Lung (tissue), 17 donors: ENCODE measurements at places on chromosomes 6 and 20. TPM values are rescaled to one million over a fixed set of nuclear protein-coding genes. Genes with fewer than 3 reads are reported as not detected.

DNA sequence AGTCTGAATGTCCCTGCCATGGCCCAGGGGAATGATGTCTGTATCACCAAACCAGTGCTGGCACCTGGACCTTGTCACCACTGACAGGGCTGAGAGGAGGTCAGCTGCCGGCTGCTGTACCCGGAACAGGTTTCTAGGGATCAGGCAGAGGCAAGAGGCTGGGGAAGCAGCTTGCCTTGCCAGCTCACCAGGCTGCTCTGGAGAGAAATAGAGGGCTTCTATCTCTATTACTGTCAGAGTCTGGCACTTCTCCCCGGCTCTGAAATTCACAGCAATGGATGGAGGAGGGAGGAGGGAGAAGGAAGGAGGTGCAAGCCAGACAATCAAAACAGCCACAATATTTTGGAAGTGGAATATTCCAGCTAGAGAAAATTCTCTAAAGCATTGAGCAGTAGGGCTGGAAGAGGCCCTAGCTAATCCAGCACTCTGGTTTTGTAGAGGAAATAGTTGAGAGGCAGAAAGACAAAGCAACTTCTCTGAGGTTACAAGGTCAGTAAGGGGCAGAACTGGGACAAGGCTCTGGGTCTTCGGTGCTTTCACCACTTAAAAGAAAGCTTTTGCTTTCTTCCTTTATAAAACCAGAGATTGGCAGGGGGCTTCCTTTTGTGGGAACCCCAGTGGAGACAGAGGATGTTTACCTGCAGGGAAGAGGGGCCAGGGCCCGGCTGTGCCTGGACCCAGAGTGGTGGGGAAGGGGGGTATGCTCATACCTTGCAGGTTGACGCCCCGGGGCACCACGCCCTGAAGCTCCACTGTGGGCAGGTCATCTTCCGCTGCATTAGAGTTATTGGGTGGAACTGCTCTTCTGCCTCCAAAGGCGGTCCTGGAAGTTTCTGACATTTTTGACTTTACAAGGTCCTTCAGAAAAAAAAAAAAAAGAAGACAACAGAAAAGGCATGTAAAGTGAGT is 2.4 kb downstream of the F13A1 start:
- DNase-seq = no peak

DNA sequence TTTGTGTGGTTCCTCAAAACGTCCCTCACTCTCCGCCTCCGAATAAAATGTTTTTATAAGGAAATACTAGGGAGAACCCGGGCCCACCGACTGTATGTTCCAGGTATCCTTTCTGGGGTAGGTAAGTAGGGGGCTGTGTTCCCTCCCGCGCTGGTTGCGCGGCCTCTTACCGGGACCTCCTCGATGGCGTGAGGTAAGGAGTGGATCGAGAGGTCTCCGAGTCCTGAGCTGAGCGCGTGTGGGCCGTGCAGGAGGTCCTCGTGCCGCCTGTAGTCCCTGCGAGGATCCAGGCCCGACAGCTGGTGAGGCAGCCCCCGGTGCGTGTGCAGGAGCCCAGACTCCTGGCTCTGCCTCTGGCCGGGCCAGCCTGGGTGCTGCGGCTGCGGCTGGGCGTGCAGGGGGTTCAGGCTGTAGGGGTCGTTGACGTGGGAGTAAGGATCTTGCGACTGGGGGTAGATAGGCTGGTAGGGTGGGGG is 5.1 kb downstream of the TFAP2A start:
- DNase-seq = no peak

GRCh38 chr20:5888041-5888440 is 62.3 kb downstream of the TRMT6 start:
- DNase-seq = no peak

The RIPPLY2 gene
- not detected for total RNA-seq

DNA sequence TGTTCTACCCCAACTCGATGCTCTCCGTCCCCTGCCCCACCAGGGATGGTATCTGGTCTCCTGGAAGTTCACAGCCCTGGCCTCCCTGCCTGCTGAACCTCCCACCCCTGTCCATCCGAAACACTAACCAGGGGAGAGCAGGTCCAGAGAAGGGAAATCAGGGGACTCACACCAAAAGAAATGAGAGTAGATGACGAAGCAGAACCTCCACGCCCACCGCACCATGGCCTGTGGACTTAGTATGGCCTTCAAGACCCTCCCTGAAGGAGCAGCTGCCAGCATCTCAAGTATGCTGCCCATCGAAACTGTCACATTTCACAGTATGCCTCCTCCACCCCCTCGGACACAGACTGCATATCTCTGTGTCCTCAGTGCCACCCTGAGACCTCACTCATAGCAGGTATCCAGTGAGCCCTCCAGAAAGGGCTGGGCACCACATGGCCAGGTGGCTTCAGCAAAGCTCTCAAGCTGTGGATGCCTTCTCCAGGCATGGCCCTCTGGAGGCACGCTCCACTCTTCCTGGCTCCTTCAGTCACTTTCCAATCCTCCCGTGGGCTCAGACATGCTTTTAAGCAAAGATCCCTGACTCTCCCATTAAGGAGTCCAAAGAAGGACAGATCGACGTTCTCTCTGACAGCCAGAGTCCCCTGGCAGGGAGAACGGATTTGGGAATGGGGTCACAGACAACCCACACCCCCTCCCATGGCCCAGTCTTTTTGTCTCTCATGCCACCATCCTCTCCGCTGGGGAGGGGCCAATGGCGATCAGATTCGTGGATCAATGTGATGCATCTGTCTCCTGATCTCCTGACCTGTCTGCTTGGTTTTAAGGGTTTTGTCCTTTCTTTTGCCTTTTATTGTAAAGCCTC is 158.4 kb downstream of the ANKRD60 start:
- DNase-seq = no peak

DNA sequence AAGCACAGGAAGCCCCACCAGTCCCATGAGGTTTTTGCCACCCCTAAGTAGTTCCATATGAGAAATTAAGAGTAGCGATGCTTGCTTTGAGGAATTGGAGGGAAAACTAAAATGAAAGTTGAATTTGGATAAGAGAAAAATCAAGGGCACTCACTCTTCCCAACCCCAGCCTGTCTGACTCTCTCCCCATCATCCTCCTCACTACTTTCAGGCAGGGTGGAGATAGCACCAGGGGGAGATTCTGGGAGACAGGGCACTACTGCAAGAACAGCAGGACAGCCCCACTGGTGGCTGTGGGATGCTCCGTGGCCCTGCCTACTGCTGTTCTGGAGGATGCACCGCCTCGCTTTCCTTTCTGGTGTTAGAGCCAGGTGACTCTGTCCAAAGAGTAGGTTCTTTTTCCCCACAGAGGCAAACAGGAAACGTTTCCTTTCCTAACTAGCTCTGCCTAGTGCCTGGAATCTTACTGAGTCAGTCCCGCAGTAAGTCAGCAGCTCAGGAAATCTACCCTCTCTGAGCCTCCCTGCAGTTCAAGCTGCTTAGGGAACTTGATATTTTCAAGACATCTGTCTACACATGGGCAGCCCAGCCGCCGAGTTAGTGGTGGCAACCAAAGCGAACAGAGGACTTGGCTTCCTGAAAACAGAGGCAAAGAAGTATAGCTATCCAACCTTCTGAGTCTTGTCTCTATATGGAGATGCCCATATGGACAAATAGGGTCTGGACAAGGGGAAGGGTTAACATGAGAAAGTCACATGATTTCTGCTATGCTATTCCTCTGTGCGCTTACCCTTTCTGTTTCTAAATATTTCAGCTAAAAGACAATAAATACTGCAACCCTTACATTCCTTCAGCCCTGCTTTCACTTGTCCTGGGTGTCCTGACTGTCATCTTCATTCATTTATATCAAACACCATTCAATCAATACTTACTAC is 11.4 kb downstream of the HLA-E start:
- no peak for DNase-seq

- DNase-seq = no peak
Observed at GRCh38 chr6:43291708-43292107, 6.4 kb upstream of the SLC22A7 start.

DNA sequence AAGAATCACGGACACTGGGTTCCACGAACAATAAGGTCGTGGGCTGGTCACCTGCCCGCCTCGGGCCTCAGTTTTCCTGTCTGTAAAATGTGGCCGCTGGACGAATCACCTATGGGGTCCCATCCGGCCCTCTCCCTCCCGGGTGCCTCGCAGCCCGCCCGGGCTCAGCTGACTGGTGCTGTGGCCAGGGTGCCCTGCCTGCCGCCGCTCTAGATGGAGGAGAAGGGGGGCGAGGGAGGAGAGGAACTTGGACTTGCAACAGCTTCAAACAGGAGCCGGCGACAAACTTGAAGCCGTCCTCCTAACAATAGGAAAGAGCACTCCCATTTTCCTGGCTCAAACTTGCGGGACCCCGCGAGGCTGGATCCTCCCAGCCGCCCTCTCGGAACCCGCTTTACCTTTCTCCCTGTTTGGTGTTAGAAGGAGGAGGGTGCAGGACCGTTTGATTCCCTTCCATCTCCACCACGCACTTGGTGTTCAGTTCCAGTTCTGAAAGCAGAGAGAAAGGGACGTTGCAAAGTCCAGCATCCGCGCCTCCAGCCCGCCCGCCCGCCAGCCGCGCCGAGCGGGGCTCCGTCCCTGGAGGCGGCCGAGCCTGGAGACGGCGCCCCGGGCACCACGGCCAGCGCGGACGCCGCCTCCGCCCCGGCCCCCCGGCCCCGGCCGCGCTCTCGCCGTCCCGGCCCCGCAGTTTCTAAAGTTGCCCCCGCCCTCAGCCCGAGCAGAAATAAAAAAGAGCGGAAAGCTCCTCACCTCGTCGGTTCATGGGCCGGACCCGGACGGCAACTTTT is 584 bp downstream of the KIF13A start:
- peak; percentile 70 for DNase-seq
